ENCODE measurements at places on chromosomes 11 and 22.

DNA sequence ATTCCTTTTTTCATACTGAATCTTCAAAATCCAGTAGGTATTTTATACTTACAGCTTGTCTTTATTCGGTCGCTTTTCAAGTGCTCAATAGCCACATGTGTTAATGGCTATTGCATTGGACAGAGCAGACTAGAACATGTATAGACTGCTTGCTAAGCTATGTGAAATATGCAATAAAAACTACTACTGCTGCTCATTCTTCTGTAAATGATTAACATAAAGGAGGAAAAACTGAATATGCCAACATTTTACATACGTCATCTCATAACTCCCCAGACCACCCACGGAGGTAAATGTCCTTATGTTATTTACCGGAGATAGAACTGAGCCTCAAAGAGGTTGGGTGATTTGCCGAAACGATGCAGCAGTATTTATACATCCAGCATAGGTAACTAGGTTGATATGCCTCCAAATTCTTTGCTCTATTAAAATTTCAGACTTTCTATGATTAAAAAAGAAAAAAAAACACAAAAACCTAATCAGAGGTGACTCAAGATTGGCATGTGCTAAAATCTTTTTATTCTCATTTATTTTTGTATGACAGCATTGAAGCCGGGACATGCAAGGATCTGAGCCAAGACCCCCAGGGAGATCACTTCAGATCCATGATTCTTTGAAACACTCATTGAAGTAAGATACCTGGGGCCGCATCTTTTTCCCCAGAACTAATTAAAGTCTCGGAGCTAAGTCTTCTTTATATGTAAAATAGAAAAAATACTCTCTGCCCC, 78.5 kb upstream of the OR5AK2 start:
- DNase-seq: no peak

- no peak for DNase-seq
Measured at GRCh38 chr11:79090191-79090705, 350.6 kb downstream of the TENM4 start.

GRCh38 chr11:112150517-112150916, 13.4 kb downstream of the IL18 start:
- DNase-seq: no peak

GRCh38 chr11:47233989-47234668, 14.5 kb downstream of the ACP2 start:
- no peak for DNase-seq

GRCh38 chr11:127383026-127383425, 382.5 kb upstream of the KIRREL3 start:
- no peak for DNase-seq

DNA sequence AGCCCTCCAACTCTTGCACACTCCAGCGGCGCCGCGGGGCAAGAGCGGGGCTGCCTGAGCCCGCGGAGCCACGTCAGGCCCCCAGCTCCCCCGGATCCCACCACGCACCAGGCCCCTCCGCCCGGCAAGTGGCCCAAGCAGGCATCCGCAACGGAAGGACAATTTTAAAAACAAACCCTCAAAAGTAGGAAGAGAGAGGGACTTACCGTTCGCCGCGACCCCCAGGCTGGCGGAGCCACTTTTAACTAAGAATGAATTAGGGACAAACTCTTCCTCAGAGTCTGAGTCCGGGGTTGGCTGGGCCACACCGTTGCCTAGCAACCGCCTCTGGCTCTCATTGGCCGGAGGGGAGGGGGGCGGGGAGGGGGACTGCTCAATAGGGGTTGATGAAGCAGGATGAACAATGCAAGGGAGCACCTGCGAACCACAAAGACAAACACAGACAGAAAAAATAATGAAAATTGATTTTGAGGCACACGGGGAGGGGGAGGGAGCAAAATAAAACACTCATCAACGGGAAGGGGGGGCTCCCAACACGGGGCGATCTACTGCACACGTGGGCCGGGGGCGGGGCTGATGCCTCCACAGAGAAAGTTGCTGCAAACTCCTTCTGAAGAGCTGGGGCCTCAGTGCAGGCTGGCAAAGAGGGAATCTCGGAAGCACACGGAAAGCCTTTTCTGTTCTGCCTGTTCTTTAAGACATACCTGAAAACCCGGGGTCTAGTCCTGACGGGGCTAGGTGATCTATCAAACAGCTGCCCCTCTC, 387.5 kb upstream of the NARS2 start:
- DNase-seq: no peak

DNA sequence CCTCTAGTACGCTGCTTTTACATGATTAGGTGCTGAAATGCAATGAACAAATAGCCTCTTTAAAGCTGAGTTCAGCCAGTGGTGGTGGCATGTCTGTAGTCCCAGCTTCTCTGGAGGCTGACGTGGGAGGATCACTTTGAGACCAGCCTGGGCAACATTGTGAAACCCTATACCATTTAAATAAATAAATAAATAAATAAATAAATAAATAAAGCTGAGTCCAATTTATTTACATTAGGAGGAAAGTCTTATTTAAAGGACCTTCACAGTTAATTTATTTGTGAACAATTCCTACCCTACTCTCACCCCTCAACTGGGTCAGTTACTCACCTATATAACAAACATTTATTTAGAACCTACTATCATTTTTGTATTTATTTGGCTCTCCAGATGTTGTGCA, 4.8 kb upstream of the CHRDL2 start:
- no peak for DNase-seq

GRCh38 chr22:45995405-45996101, 18.6 kb upstream of the WNT7B start:
- no peak for DNase-seq

GRCh38 chr11:110438017-110438416, 8.3 kb downstream of the FDX1 start:
- no peak for DNase-seq
